Heart right ventricle (tissue), 16 donors: ENCODE measurements at places on chromosomes 2 and 18.

- no peak for DNase-seq
Measured at GRCh38 chr18:37805773-37806404, 240.3 kb upstream of the CELF4 start.

- no peak for DNase-seq
Measured at GRCh38 chr2:86787736-86788135, 3.0 kb downstream of the CD8A start.

DNA sequence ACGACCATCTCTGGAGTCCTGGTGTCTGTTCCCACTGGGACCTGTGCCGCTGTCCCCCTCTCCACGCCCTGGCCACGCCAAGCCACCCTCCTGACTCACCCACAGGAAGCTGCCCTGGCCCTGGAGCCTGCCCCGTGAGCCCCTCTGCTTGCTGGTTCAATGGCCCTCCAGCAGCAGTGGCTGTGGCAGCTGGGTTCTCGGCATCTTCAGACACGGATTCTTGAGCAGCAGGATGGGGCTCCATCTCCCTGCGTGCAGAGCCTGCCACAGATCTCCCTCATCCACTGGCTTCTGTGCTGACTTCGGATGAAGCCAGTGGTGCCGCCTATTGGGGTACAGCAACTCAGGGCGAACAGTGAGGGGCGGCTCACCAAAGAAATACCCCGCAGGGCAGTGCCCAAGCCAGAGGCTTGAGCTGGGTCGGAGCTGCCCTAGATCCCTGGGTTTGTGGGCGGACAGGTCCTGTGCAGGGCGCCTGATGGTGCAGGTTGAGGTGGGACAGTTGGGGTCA lies 14.0 kb downstream of the CAPN10 start:
- DNase-seq = no peak

DNA sequence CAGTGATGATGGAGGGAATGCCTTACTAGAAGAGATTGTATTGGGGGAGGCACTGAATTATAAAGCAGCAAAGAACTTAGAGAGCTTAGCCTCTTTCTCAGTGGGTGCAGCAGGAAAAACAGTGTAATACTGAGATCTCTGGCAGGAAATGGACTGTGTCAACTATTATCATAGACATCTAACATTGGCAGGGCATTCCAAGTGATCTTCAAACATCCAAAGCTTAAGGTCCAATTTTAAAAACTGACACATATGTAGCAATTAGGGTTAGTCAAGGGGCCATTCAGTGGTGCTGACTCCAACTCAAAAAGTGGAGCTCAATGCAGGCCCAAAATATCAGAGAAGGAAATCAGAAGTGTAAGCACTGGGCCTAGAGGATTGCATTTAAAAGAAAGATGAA lies 106.6 kb upstream of the DDX18 start:
- DNase-seq = no peak

- no peak for DNase-seq
Measured at GRCh38 chr18:26710470-26711096, 154.9 kb downstream of the AQP4 start.

GRCh38 chr2:205766779-205767359 lies 84.6 kb downstream of the NRP2 start:
- DNase-seq = peak; percentile 64

DNA sequence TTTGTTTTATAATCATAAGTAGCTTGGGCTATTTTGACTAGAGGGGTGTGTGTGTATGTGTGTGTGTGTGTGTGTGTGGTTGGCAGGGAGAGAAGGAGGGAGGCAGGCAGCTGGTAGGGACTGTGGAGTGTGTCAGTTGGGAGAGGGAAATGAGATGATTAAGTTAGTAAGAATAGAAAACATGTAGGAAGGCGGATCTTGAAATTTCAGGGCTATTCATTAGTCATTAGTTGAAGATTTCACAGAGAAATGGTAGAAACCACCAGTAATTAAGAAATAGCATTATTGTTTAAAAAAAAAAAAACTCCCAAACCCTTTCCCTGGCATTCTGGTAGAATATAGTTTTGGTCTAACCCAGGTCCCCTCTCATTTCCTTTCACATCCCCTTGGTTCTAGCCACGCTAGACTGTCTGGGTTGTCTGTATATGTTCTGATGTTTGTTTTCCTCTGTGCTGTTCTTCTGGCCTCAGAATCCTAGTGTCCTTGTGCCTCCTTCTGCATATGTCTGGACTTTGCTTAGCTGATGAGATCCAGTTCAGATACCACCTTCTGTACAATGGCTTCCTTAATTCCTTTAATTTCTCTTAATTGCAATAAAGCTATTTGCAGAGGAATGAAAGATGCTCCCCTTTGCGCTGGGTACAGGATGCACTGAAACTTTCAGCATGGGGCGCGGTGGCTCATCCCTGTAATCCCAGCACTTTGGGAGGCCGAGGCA lies 161.6 kb downstream of the NEDD4L start:
- peak; percentile 29 for DNase-seq

DNA sequence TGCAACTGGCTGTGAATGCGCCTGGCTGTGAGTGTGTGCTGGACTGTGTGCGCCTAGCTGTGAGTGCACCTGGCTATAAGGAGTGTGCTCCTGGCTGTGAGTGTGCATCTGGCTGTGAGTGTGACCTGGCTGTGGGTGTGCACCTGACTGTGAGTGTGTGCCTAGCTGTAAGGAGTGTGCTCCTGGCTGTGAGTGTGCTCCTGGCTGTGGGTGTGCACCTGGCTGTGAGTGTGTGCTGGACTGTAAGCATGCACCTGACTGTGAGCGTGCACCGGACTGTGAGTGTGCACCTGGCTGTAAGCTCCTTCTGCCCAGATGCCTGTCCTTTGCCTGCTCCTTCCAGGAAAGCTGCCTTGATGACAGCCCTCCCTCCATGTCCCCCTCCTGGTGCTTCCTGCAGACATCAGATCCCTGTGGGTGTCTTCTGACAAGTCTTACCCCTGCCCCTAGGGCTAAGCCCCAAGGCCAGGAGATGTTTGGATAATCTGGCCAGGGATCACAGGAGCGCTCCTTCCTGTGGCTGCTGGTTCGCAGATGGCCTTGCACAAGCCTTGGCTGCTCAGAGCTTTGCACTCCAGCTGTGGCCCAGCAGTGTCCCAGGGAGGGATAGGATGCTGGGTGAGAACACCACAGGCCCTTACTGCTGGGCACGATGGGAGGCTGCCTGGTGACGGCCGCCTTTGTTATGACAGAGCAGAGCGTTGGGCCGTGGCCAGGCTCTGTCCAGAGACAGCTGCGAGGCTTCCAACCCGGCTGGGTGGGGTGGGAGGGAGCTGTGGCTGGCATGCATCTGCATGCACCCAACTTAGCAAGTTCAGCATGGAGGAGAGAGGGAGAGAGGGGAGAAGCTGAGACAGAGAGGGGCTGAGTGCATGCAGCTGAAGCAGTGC lies 89.9 kb downstream of the GLI2 start:
- DNase-seq = peak; percentile 45

- no peak for DNase-seq
Measured at GRCh38 chr2:197782126-197782525, 3.0 kb downstream of the BOLL start.
